ENCODE measurements at places on chromosomes 1 and 21. TPM values are rescaled to one million over a fixed set of nuclear protein-coding genes. Genes with fewer than 3 reads are reported as not detected.

TRNP1 gene
- polyA plus RNA-seq: 12.7 TPM

CFHR1 gene
- not detected for polyA plus RNA-seq

DNA sequence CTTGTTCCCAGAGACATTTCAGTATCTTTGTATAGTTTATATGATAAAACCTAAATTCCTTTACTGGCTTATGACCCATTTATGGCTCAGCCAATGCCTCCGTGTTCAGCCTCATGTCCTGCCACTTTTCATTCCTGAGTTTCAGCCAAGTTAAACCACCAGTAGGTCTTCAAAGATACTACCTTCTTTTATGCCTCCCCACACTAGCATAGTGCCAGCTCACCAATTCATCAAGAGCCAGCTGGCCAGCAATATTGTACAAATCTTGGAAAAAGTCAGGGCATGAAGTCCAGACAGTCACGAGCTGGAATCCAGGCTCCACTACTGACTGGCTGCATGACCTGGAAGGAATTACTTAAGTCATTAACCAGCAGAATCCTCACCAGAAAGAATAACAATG, 446.0 kb downstream of the GPATCH2 start:
- H3K4me1 ChIP-seq: no peaks in the 10 kb centered on the region
- H3K4me3 ChIP-seq: no peak overlapping the region
- DNase-seq: no peak
- no peaks in the 10 kb centered on the region for H3K36me3 ChIP-seq
- no peak overlapping the region for H3K27ac ChIP-seq

DNA sequence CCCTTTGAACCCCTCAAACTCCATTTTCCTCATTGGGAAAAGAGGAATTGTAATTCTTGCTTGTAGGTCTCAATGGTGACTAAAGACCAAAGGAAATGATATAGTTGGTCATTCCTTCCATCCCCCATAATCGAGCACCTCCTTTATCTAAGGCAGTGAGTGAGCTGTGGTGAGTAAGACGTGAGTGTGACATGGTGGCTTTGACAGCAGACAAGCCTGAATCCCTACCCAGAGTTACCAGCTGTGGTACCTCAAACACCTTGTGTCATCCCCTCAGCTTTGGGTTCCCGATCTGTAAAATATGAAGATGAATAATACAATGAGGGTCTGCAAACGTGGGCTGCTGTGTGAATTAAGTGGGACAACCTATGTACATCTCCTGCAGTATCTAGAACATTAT, 8.4 kb downstream of the TRAF5 start:
- H3K4me1 ChIP-seq: peaks cover 24% of the 10 kb centered on the region
- no peak overlapping the region for H3K4me3 ChIP-seq
- peaks cover 2% of the 10 kb centered on the region for H3K36me3 ChIP-seq
- DNase-seq: no peak
- H3K27ac ChIP-seq: peak overlapping the region; percentile 36
- no peaks in the 10 kb centered on the region for H3K27me3 ChIP-seq

GRCh38 chr1:204846546-204846945, 24.1 kb upstream of the NFASC start:
- H3K4me3 ChIP-seq: no peak overlapping the region
- no peaks in the 10 kb centered on the region for H3K4me1 ChIP-seq
- H3K27ac ChIP-seq: no peak overlapping the region
- no peak for DNase-seq
- H3K27me3 ChIP-seq: no peaks in the 10 kb centered on the region
- H3K36me3 ChIP-seq: no peaks in the 10 kb centered on the region

AGO4 gene
- 5.6 TPM for polyA plus RNA-seq

UTS2 gene
- polyA plus RNA-seq: 0.68 TPM

- H3K4me3 ChIP-seq: no peak overlapping the region
- no peak overlapping the region for H3K27ac ChIP-seq
- H3K27me3 ChIP-seq: no peaks in the 10 kb centered on the region
- no peak for DNase-seq
- peaks cover 12% of the 10 kb centered on the region for H3K36me3 ChIP-seq
Observed at GRCh38 chr1:197770243-197770642, 5.0 kb downstream of the DENND1B start.

SLC30A2 gene
- 0.09 TPM for polyA plus RNA-seq

LAPTM5 gene
- polyA plus RNA-seq: 10.5 TPM

SPRR3 gene
- not detected for polyA plus RNA-seq

GRCh38 chr1:26820784-26821269, 5.7 kb upstream of the ZDHHC18 start:
- no peaks in the 10 kb centered on the region for H3K36me3 ChIP-seq
- peak overlapping the region; percentile 3 for H3K27ac ChIP-seq
- no peaks in the 10 kb centered on the region for H3K4me1 ChIP-seq
- peak; percentile 37 for DNase-seq

- no peaks in the 10 kb centered on the region for H3K36me3 ChIP-seq
- no peak for DNase-seq
- no peaks in the 10 kb centered on the region for H3K4me1 ChIP-seq
Observed at GRCh38 chr1:246726881-246727280, 2.7 kb downstream of the SCCPDH start.

HHIPL2 gene
- polyA plus RNA-seq: not detected

- H3K4me1 ChIP-seq: no peaks in the 10 kb centered on the region
- DNase-seq: no peak
- no peaks in the 10 kb centered on the region for H3K27me3 ChIP-seq
- no peak overlapping the region for H3K27ac ChIP-seq
- H3K36me3 ChIP-seq: no peaks in the 10 kb centered on the region
Observed at GRCh38 chr1:215777370-215777925, 210.3 kb downstream of the KCTD3 start.

GRCh38 chr1:14848625-14849024, 250.1 kb downstream of the KAZN start:
- no peak overlapping the region for H3K27ac ChIP-seq
- no peak overlapping the region for H3K4me3 ChIP-seq
- no peaks in the 10 kb centered on the region for H3K27me3 ChIP-seq

DNA sequence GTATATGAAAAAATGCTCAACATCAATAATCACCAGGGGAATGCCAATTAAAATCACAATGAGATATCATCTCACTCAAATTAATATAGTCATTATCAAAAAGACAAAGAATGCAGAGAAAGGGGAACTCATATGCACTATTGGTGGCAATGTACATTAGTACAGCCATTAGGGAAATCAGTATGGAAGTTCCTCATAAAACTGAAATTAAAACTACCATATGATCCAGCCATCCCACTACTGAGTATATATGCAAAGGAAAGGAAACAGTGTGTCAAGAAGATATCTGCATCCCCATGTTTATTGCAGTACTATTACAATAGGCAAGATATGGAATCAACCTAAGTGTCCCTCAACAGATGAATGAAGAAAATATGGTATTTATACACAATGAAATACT, 32.1 kb upstream of the TEKT2 start:
- H3K4me3 ChIP-seq: no peak overlapping the region
- no peaks in the 10 kb centered on the region for H3K4me1 ChIP-seq
- peaks cover 20% of the 10 kb centered on the region for H3K36me3 ChIP-seq
- DNase-seq: no peak
- no peaks in the 10 kb centered on the region for H3K27me3 ChIP-seq
- no peak overlapping the region for H3K27ac ChIP-seq

MRPL55 gene
- polyA plus RNA-seq: 148 TPM

DNA sequence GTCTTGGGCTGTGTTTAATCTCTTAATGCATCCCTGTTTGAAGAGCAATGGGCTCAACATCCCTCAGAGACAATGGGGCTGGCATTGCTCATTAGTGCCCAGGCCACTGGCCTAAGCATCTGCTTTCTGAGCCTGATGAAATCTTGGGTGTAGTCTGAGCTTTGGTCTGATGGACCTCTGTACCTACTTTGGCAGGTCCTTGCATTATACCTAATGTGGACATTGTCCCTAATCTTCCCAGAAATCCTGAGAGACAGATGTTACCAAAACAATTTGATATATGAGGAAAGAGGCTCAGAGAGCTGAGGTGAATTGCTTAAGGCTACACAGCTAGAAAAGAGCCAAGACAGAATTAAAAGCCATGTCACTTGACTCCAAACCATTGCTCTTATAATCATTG, 95.0 kb downstream of the PTPRU start:
- no peak overlapping the region for H3K4me3 ChIP-seq
- no peak for DNase-seq
- H3K4me1 ChIP-seq: no peaks in the 10 kb centered on the region
- H3K36me3 ChIP-seq: no peaks in the 10 kb centered on the region
- no peaks in the 10 kb centered on the region for H3K27me3 ChIP-seq
- no peak overlapping the region for H3K27ac ChIP-seq

GRCh38 chr1:119711804-119712341, at the start of gene PHGDH:
Gene PHGDH, plus strand, starts transcription at chr1:119711934. Its CDS starts 89 bp downstream, at chr1:119712023.
- no peak within 1 kb of the TSS for H3K27ac ChIP-seq
- peak; percentile 83 for DNase-seq
- H3K27me3 ChIP-seq: no peaks in the 10 kb centered on the region
- no peaks in the 10 kb centered on the region for H3K4me1 ChIP-seq
- no peaks in the 10 kb centered on the region for H3K36me3 ChIP-seq

FMN2 gene
- polyA plus RNA-seq: 0.70 TPM

DNA sequence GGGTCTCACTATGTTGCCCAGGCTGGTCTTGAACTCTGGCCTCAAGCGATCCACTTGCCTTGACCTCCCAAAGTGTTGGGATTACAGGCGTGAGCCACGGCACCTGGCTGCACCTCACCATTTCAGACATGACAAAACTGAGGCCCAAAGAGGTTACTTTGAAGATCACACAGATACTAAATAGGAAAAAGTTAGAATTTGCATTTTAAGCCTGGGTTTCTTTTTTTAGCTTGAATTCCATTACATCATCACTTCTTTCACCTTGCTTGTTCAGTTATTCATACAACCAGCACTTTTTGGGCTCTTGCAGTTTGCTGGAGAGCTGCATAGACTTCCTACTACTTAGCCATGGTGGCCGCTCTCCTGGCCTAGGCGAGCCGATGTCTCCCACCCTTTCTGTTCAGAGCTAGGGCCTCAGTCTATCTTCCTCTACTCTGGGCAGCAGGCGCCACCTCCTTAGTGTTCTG, 16.3 kb upstream of the CD2 start:
- H3K4me1 ChIP-seq: no peaks in the 10 kb centered on the region
- no peaks in the 10 kb centered on the region for H3K27me3 ChIP-seq
- DNase-seq: no peak

DNA sequence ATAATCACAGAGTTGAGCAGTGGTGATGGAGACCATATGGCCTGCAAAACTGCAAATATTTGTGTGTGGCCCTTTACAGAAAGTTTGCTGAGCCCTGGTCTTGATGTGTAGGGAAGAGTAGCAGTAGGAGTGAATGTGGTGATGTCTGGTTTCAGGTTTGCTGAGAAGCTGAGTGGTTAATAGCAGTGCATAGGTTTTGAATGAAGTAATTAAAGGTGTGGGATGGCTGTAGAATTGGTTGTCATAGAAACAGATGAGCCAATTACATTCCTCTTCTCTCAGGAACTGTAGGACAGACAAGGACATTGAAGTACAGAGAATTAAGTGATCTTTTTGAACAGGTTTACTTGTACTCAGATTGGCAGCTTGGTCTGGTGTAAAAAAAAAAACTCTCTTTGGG, 37.4 kb downstream of the PRDM2 start:
- H3K27me3 ChIP-seq: no peaks in the 10 kb centered on the region
- no peaks in the 10 kb centered on the region for H3K4me1 ChIP-seq
- peaks cover 6% of the 10 kb centered on the region for H3K36me3 ChIP-seq
- H3K4me3 ChIP-seq: no peak overlapping the region

GRCh38 chr1:27879374-27880082, 7.2 kb downstream of the THEMIS2 start:
- no peak for DNase-seq
- H3K4me3 ChIP-seq: no peak overlapping the region
- no peak overlapping the region for H3K27ac ChIP-seq
- no peaks in the 10 kb centered on the region for H3K27me3 ChIP-seq
- H3K36me3 ChIP-seq: no peaks in the 10 kb centered on the region

Data from small intestine (tissue), 16 donors.